KBM-7 (cell line): ENCODE measurements at places on chromosomes 6 and 20.
A peak's percentile ranks its signal among the peaks of the same experiment; 100 is the strongest.

- DNase-seq, result no peak
These were observed 516.2 kb downstream of the PKHD1 start for GRCh38 chr6:51571168-51571567.

DNA sequence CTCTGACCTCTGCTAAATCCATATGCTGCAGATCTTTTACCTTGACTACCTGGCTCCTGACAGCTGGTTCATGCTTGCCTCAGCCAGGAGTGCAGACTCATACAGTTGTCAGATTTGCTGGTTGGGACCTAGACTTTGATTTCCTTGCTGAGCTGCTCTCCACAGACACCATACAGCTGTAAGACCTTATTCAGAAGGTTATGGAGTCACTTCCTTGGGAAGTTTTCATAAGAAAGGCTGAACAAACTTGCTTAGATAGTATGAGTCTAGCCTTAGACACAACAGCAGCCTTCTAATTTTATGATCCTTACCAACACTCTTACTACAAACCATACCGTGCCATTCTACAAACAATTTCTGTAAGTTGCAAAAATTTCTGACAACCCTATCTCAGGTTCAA is 102.9 kb downstream of the EDN1 start:
- DNase-seq, result no peak

- DNase-seq, result peak; percentile 42
These were observed 103.0 kb downstream of the PLEKHG1 start for GRCh38 chr6:150702675-150703074.

GRCh38 chr6:158629367-158630221 is 14.9 kb downstream of the DYNLT1 start:
- no peak for DNase-seq

- DNase-seq, result peak; percentile 59
These were observed 77.4 kb downstream of the PRDM1 start for GRCh38 chr6:106163446-106163965.

DNA sequence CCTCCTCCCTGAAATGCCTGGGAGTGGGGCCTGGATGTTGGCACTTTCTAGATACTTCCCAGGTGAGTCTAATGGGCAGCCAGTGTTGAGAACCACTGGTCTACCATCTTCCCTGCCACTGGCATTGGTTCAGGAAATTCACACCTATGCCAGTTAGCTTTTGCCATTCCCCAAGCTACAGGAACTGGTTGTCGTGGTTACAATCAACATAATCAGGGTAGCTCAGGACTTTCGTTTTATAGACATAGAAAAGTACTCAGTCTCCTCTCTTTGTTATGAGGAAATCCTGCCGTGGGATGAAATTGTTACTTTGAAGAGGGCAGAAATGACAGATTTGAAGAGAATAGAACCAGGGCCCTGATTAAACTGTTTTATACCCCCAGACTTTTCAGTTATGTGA is 127.9 kb upstream of the FOXO3 start:
- peak; percentile 43 for DNase-seq
